ENCODE measurements at places on chromosomes 5 and 9.

- no peaks in the 10 kb centered on the region for H3K36me3 ChIP-seq
- no peak overlapping the region for H3K27ac ChIP-seq
- DNase-seq = no peak
- no peaks in the 10 kb centered on the region for H3K4me1 ChIP-seq
Measured at GRCh38 chr5:122951658-122952057, 84.9 kb downstream of the PPIC start.

GRCh38 chr9:91426123-91426745, 2.6 kb upstream of the NFIL3 start:
- peaks cover 19% of the 10 kb centered on the region for H3K36me3 ChIP-seq
- peak overlapping the region; percentile 95 for H3K27ac ChIP-seq
- peaks cover 7% of the 10 kb centered on the region for H3K27me3 ChIP-seq
- DNase-seq = no peak

- H3K36me3 ChIP-seq = peaks cover 50% of the 10 kb centered on the region
- no peaks in the 10 kb centered on the region for H3K27me3 ChIP-seq
- peak overlapping the region; percentile 96 for H3K27ac ChIP-seq
- peaks cover 64% of the 10 kb centered on the region for H3K4me1 ChIP-seq
Measured at GRCh38 chr5:62306896-62307689, 1.1 kb downstream of the KIF2A start.

- H3K27ac ChIP-seq = no peak overlapping the region
- H3K4me1 ChIP-seq = peaks cover 34% of the 10 kb centered on the region
- no peak for DNase-seq
- no peaks in the 10 kb centered on the region for H3K27me3 ChIP-seq
Measured at GRCh38 chr5:54669285-54669684, 151.7 kb downstream of the SNX18 start.

DNA sequence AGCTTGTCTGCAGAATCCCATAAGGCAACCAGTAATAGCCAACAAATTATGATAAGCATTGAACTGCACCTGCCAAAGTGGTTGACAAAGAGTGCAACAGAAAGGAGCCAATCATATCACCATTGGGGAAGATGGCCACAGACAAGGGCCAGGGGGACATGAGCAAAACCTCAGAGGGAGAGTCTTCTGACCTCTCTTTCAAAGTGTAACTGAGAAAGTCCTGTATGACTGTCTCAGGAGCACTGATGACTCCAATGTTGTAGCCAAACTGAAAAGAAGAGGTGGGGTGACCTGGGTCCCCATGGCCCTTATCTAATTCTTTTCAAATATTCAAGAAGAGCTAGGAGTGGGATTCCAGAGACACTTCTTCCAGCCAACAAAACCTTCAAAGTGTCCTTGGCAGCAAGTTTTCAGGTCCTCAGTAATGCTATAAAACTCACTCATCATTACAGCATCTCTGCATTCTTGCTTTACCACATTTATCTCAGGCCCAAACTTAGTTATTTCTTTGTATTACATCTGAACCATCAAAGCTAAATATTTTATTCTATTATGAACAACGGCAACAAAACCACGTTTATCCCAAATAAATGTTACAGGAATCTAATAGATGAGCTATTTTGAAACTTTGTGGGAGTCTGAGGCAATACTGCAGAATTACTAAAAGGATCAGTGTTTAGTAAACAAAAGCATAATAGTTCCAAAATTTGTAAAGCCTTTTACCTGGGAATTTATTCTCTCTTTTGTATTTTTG, 24.4 kb downstream of the FBLL1 start:
- peaks cover 3% of the 10 kb centered on the region for H3K4me1 ChIP-seq
- DNase-seq = no peak
- no peak overlapping the region for H3K4me3 ChIP-seq
- H3K36me3 ChIP-seq = peaks cover 64% of the 10 kb centered on the region
- no peak overlapping the region for H3K27ac ChIP-seq

DNA sequence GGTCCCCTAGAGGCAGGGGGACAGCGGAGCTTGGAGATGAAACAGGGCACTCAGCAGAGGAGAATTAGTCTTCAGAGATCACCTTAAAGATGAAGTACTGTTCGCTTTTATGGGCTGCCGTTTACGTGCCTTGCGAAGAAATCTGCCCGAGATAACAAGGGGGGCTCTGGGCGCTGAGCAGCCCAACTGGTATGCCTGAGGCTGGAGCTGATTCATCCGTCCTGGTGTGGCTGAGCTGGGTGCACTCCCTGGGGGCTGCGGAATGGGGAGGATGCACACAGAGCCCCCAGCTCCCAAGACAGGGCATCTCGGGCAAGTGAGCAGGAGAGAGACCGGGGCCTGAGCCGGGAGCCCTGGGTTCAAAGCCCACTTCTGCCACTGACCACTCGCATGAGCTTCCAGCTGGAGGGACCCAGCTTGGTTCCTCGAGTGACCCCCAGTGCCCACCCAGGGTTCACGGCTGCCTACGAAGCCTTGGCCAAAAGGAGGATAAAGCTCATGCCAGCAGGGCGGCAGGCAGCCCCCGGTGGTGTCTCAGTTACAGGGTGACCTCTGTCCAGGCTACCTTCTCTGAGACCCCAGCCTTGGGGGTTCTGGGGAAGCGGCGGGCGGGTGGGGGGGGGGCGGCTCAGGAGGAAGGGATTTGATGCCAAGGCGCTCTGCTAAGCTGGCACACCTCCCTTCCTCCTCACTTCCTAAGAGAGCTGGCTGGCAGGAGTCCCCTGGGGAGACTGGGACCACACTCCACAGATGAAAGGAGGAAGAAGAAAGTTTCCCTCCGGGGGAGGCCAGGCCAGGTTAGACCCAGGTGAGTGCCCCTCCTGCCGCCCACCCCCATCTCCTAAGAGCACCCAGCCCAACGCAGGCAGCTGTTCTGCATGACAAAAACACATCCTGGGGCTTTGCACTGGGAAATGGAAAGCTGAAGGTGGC, 5.7 kb downstream of the FIBCD1 start:
- H3K36me3 ChIP-seq = no peaks in the 10 kb centered on the region
- H3K4me1 ChIP-seq = no peaks in the 10 kb centered on the region
- DNase-seq = no peak
- peaks cover 36% of the 10 kb centered on the region for H3K27me3 ChIP-seq
- H3K27ac ChIP-seq = no peak overlapping the region

DNA sequence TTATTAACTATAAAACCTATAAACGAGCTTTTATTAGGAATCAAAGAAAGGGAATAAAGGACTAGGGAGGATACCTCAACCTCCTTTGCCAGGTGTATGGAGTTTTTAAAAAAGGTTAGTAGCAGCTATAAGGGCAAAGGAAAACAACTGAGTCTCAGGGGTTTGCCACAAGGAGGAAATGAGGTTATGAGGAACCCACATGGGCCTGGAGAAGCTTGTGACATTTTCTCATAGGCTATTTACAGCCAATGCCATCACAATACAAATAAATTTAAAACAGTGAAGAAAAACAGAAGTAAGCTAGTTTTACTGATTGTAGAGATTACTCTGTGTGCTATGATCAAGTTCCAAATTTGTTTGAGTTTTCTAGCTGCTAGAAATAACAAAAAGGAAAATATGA, 92.6 kb downstream of the CDKN2A start:
- peaks cover 19% of the 10 kb centered on the region for H3K36me3 ChIP-seq
- no peaks in the 10 kb centered on the region for H3K27me3 ChIP-seq
- no peak overlapping the region for H3K27ac ChIP-seq
- no peak overlapping the region for H3K4me3 ChIP-seq
- DNase-seq = no peak
- no peaks in the 10 kb centered on the region for H3K4me1 ChIP-seq

DNA sequence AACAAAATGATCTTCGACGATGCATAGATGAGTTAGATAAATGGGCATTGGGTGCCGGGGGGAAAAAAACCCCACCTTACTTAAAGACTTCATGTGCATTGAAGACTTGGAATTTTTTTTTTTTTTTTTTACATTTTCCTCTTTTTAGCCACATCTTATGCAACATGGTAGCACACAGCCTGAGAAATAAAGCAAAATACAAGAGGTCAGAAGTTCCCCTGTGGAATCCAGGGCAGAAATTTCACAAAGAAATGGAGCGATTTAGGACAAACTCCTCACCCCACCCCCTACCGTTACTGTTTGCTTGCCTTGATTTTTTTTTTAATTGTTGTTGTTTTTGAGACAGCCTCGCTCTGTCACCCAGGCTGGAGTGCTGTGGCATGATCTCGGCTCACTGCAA, 153.2 kb downstream of the GOLPH3 start:
- peaks cover 15% of the 10 kb centered on the region for H3K4me1 ChIP-seq
- H3K4me3 ChIP-seq = peak overlapping the region; percentile 59
- H3K27ac ChIP-seq = no peak overlapping the region
- DNase-seq = no peak
- no peaks in the 10 kb centered on the region for H3K27me3 ChIP-seq

DNA sequence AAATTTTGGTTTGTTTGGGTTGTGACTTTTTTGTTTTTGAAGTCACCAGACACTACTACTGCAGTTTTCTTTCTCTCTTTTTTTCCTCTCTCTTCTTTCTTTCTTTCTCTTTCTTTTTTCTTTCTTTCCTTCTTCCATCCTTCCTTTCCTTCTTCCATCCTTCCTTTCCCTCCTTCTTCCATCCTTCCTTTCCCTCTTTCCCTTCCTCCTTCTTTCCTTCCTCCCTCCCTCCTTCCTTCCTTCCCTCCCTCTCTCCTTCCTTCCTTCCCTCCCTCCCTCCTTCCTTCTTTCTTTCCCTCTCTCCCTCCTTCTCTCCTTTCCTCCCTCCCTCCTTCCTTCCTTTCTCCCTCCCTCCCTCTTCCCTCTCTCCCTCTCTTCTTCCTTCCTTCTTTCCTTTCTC, 230.3 kb upstream of the TYRP1 start:
- no peak for DNase-seq
- H3K4me1 ChIP-seq = no peaks in the 10 kb centered on the region
- no peak overlapping the region for H3K27ac ChIP-seq
